ENCODE measurements at places on chromosomes 1 and 21.

DNA sequence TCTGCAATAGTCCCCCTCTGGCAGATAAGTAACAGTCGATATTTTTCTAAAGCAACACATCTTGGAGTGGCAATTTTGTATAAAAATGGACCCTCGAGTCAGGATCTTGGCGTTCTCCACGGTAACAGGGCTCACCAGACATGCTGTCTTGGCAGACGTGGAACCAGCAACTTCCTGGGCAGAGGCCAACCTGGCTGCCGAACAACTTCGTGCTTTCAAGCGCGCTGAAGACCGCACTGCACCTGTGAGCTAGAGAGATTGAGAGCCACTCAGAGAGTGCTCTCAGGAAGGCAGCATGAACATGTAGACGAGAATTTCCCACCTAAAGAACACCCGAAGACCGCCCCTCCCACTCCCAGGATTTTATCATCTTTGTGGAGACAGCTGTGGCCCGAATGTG is 7.3 kb downstream of the C1orf174 start:
- DNase-seq = no peak

DNA sequence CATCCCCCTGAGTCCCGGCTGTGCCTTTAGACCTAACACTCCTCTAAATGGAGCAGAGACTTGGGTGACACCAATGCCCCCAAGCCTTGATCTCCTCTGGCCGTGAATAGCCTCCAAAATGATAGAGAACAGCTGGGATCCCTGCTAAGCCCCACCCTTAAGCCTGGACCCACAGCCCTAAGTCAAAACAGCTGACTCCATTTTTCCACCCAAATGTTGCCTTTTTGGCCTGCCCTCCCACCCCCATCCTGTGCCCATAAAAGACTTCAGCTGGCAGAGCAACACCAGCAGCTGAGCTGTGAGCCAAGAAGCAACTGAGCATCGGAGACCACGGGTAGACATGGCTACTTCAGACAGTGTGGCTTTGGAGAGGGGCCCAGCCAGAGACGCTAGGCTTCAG is 420.8 kb downstream of the NPHP4 start:
- DNase-seq = no peak

DNA sequence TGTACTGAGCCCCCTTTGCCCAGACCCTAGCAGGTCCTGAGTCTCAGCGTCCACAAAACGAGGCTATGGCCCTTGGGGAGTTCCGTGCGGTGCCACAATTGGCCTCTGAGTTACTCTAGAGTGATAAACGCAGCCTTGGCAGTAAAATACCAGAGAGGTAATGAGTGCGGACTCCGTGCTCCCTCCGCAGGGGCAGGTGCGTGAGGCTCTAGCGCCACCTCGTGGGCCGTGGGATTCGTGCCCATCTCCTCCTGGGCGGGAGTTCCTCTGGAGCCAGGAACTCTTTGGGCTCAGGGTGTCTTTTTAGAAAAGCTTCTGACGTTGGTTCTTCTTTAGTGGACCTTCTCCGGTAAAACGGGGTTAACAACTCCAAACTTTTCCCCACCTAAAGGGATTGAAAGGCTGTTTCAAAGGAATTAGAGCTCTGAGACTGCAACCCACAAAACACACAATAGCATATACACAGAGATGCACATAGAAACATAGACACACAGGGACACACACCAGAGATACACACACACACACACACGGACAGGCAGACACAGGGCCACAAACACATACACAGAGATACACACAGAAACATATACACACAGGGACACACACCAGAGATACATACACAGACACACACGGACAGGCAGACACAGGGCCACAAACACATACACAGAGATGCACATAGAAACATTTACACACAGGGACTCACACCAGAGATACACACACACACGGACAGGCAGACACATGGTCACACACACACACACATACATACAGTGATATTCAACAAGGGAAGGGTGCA is 99.4 kb downstream of the KCNJ15 start:
- DNase-seq = peak; percentile 26

GRCh38 chr1:31901838-31902509 is 36.2 kb downstream of the PTP4A2 start:
- no peak for DNase-seq

GRCh38 chr1:69475021-69475420 is 92.7 kb upstream of the LRRC7 start:
- DNase-seq = no peak

DNA sequence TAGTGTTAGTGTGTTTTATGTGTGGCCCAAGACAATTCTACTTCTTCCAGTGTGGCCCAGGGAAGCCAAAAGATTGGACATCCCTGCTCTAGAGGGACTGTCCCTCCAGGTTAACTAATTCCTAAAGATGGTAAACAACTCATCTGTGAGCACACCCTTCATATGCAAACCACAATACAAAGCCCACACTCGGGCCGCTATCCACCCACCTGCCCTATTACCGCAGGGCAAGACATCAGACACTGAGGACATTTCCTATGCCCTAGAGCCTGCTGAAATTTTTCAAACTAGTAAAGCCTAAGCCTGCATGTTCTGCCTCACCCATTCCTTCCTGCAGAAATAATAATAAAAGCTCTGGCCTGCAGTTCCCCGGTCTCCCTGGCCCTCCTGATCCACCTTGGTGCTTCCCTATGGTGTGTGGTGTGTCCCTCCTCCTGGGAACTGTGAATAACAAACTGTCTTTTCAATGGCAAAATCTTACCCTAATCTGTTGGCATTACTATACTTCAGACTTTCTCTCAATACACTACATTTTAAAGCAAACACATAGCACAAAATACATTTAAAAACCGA is 39.3 kb upstream of the NTPCR start:
- DNase-seq = no peak

DNA sequence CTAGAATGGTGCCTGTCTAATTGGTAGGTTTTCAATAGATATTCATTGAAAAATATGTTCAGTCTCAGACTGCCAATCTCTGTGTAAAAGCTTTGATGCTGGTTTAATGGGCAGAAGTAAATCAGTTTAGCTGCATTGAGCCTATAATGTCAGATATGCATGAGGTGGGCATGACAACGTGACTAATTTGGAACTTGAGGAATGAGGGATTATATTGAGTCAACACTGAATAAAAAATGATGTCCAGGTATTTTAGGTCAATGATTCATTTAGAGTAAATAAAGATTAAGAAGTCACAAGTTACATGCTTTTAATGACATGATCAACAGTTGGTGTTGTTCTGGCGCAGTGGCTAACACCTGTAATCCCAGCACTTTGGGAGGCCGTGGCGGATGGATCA is 3.0 kb downstream of the WDR3 start:
- no peak for DNase-seq

- DNase-seq = no peak
Measured at GRCh38 chr1:62097464-62097863, 97.2 kb upstream of the L1TD1 start.

DNA sequence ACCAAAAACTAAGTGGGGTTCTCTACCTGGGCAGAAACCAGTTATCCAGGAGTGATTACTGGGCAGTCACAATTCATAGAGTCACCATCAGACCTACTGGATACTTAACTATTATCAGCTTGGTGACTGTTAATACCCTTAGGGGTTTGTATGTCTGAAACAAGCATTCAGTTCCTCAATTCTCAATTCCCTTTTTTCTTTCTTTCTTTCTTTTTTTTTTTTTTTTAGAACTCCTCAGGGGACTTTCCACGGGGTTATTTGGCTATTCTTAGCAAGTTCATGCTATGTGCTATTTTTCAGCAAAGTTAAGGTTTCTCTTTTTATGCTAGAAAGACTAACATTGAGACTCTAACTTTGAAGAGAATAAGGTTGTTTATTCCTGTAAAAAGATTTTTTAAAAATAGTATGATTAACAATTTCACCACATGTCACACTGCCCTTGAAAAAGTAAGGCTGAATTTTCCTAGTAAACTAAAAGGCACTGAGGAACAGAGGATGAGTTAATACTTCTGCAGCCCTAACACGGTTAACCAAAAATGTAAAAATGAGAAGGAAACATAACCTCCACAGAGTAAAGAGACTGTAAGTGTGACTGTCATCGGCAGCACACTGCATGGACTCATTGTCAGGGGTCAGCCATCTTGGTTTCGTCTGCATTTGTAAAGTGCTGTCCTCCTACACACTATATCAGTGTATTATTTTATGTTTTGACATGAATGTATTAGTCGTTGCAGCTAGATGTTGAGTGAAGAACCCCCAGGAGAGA is 310.2 kb downstream of the NTNG1 start:
- DNase-seq = no peak

DNA sequence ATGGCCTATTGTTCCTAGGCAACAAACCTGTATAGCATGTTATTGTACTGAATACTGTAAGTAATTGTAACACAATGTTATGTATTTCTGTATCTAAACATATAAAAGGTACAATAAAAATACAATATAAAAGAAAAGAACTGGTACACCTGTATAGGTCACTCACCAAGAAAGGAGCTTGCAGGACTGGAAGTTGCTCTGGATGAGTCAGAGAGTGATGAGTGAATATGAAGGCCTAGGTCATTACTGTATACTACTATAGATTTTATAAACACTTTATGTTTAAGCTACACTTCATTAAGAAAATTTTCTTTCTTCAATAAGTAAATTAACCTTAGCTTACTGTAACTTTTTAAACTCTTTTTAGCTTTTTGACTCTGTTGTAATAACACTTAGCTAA is 559.9 kb downstream of the PLPP3 start:
- no peak for DNase-seq

DNA sequence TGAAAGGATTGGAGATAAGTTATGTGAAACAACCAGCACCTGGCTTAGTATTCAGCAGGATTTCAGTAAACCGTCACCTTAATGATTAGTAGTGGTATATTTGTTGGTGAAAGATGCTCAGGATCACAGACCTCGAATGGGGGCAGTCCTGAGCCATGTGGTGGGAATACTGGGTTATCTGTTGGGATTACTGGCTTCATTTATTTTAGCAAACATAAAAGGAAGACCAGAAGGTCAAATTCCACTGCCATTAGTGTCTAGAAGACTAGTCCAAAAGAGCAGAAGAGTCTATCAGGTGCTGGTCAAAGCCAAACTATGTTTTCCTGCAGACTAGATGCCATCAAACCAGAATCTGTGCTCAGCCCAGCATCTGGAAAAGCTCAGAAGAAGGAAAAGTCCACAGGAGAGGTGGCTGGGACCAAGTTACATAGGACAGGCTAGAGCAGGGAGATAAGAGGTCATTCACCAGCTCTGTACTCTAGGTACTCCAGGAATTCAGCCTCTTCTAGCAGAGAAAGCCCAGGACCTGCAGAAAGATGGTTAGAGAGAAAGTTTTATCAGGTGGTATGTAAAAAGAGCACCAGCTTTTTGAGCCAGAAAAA is 343.4 kb downstream of the PLPP3 start:
- DNase-seq = no peak

- no peak for DNase-seq
Measured at GRCh38 chr1:944341-945325, 14.4 kb downstream of the NOC2L start.
